ENCODE measurements at places on chromosomes 4 and X. TPM values are rescaled to one million over a fixed set of nuclear protein-coding genes. Genes with fewer than 3 reads are reported as not detected.
A peak's percentile ranks its signal among the peaks of the same experiment; 100 is the strongest.

DNA sequence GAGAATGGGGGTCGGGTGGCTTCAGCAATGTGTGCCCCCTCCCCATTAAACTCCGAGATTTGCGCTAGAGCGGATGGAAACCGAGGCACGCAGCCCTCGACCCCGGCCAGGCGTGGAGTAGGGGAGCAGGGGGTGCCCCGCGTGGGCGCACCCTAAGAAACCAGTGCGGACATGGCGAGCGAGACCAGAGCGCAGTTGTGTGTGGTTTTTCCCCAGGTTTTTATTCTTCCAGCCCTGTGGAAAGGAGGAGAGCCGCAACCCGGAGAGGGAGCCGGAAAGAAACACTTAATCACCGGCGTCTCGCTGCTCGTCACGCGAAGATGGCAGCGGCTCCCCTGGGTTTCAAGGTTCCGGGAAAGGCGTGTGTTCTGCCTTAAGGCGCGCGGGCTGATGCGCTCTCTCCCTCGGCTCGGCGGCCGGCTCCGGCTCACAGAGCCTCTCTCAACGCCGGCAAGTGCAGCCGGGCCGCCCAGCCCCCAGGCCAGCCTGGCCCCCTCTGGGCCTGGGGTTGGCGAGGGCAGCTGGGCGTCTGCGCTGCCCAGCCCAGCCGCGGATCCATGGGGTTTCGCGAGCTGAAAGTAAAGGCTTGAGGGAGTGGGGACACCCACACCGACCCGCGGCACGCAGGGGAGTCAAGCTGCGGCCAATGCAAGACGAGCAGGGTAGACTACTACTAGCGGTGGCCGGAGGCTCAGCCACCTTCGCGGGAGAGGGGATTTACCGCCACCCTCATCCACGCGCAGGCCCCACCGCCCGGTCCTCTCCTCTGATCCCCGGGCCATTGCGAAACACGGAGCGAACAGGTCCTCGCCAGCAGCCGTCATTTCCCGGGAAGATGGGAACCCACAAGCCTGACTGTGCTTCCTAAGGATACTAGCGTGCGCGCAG lies 74.0 kb upstream of the BCOR start:
- peaks cover 42% of the 10 kb centered on the region for H3K4me1 ChIP-seq
- peak overlapping the region; percentile 98 for H3K27ac ChIP-seq
- no peaks in the 10 kb centered on the region for H3K27me3 ChIP-seq
- DNase-seq = no peak
- peak overlapping the region; percentile 60 for H3K4me3 ChIP-seq
- H3K36me3 ChIP-seq = no peaks in the 10 kb centered on the region

- no peaks in the 10 kb centered on the region for H3K4me1 ChIP-seq
- H3K4me3 ChIP-seq = no peak overlapping the region
- H3K36me3 ChIP-seq = no peaks in the 10 kb centered on the region
- DNase-seq = no peak
These were observed 164.8 kb upstream of the PGRMC2 start for GRCh38 chr4:128452415-128452814.

DNA sequence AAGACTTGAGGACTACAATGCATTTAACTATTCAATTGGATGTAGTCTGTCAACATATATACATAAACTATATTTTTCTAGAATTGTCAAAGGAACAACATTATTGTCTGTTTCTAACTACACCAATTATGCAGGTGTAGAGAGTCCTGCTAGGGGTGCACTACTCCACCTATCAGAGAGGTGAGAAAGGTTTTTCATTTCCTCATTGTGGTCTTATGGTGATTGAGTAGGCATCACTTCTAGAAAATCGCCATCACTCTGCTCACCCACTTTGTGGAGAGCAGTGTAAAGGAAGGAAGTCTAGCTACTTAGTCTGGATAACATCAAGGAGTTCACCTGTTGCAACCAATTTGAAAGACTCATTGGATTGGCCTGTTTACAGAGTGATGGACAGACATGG lies 4.4 kb upstream of the ADH1C start:
- no peak overlapping the region for H3K4me3 ChIP-seq
- no peaks in the 10 kb centered on the region for H3K27me3 ChIP-seq
- no peaks in the 10 kb centered on the region for H3K4me1 ChIP-seq
- no peak overlapping the region for H3K27ac ChIP-seq

- H3K27me3 ChIP-seq = no peaks in the 10 kb centered on the region
- H3K4me3 ChIP-seq = no peak overlapping the region
- H3K4me1 ChIP-seq = no peaks in the 10 kb centered on the region
- DNase-seq = no peak
- no peak overlapping the region for H3K27ac ChIP-seq
These were observed 18.3 kb upstream of the HHIP start for GRCh38 chr4:144627663-144628076.

DNA sequence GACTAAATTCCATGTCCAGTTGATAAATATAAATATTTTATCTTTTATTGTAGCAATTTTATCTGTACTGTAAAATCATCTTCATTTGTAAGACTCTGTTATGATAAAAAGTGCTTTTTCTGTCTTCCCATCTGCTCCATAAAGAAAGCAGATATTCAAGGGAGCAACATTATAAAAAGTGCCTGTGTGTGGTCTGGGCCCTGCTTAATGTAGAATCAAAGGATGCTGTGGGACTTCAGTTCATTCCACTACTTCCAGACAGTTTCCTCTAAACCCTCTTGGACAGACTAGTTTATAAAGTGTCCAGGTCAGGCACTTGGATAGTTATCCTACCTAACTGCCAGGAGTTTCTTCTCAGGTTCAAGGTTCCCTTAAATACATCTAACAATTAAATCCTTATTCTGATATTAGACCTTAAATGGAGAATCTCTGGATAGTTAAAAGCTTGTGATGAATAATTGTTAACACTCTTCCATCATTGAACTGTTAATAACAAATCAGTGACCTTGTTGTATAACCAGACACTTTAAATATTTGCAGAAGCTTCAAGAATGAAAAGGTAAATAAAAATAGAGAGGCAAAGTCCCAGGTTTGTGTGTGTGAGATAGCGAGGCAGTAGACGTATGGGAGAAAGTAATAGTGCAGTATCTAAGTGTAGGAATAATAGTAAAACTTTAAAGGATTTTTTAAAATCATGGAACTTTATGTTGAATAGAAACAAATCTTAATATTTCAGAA lies 237.5 kb upstream of the CTSO start:
- no peaks in the 10 kb centered on the region for H3K27me3 ChIP-seq
- H3K27ac ChIP-seq = no peak overlapping the region
- H3K4me1 ChIP-seq = no peaks in the 10 kb centered on the region
- DNase-seq = no peak

Gene SPRY1
- 4.8 TPM for total RNA-seq

Gene CDS1
- total RNA-seq = 14.6 TPM

Gene SLC49A3
- 5.5 TPM for total RNA-seq
